A549 treated with CpdA at 1 μM for 4 hours (cell line): ENCODE measurements at places on chromosomes 4 and X. TPM values are rescaled to one million over a fixed set of nuclear protein-coding genes. Genes with fewer than 3 reads are reported as not detected.

The CTAG1B gene
- not detected in 5 replicates for total RNA-seq

The CNGA2 gene
- total RNA-seq: not detected in 5 replicates

The ADAMTS3 gene
- total RNA-seq: 0.01 TPM in 1 of 5 replicates, not detected in the others

The MAGED4 gene
- 3.2 to 12.0 TPM (median 7.7 TPM) in 5 replicates for total RNA-seq

The NUDT10 gene
- 0.28 to 0.67 TPM (median 0.38 TPM) in 5 replicates for total RNA-seq

The ADH1C gene
- total RNA-seq: not detected in 5 replicates

The GC gene
- 0.39 TPM in 1 of 5 replicates, not detected in the others for total RNA-seq

The RBM47 gene
- total RNA-seq: 19.5 to 25.3 TPM (median 23.0 TPM) in 5 replicates

The PRDM8 gene
- total RNA-seq: 0.22 to 0.60 TPM (median 0.33 TPM) in 5 replicates

The SMIM31 gene
- 0.05 to 0.08 TPM (median 0.05 TPM) in 3 of 5 replicates, not detected in the others for total RNA-seq

The SPATA4 gene
- total RNA-seq: 0.18 to 0.78 TPM (median 0.20 TPM) in 3 of 5 replicates, not detected in the others

The CENPU gene
- total RNA-seq: 21.3 to 27.6 TPM (median 24.3 TPM) in 5 replicates

The BMP2K gene
- 10.0 to 12.5 TPM (median 11.5 TPM) in 5 replicates for total RNA-seq

The CCDC120 gene
- 3.2 to 4.7 TPM (median 3.6 TPM) in 5 replicates for total RNA-seq

The ATP1B4 gene
- 0.01 TPM in 1 of 5 replicates, not detected in the others for total RNA-seq

The PQBP1 gene
- total RNA-seq: 97.6 to 109 TPM (median 105 TPM) in 5 replicates

The BBS7 gene
- total RNA-seq: 12.6 to 16.9 TPM (median 13.8 TPM) in 5 replicates
